NCI-H1105 treated with DMSO at 0.1 percent for 48 hours (cell line): ENCODE measurements at places on chromosomes 3 and 15.

- no peak for DNase-seq
Measured at GRCh38 chr3:53169045-53169831, 8.2 kb downstream of the PRKCD start.

- no peak for DNase-seq
Measured at GRCh38 chr3:145620486-145620885, 540.5 kb downstream of the PLOD2 start.

DNA sequence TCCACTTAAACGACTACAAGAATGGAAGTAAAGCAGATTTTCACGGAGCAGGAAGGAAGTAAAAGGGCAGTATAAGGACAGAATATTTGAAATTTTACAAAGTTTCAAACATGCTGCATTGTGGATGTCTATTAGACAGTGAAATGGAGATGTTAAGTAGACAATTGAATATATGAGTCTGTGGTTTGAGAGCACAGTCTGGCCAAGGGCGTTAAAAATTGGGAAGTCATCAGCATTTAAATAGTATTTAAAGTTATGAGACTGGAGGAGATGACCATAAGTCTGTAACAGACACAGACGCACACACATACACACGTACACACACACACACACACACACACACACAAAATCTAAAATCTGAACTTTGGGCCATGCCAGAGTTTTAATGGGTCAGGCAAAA is 935.9 kb downstream of the EPHA3 start:
- no peak for DNase-seq

- DNase-seq = no peak
Measured at GRCh38 chr3:85737846-85738245, 779.1 kb downstream of the CADM2 start.

DNA sequence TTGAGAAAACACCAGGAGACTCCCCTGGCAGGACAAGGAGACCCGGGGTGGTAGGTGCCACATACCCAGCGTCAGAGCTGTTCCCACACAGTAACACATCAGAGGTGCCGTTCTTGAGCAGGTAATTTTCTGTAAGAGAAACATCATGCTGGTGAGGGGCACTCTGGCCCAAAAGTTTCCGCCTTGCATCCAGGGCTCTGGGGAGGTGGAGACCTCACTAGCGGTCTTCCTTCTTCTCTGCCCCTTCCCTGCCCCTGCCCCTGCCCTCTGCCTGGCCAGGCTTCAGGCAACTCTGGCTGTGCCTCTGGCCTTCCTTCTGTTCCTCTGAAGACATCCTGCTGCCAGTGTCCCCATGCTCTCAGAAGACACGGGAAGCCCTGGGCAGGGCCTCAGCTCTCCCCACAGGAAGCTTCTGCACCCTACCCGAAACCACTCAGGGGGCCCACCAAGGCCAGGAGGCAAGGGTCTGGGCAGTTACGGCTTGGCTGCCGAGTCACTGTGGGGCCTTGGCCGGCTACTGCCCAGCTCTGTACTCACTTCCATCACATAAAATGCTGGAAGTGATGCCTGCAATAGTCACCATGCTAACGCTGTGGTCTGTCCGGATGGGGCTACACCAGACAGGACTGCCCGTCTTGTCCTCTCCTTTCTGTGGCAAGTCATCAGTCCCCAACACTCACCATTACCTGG is 41.3 kb downstream of the SCN5A start:
- no peak for DNase-seq

DNA sequence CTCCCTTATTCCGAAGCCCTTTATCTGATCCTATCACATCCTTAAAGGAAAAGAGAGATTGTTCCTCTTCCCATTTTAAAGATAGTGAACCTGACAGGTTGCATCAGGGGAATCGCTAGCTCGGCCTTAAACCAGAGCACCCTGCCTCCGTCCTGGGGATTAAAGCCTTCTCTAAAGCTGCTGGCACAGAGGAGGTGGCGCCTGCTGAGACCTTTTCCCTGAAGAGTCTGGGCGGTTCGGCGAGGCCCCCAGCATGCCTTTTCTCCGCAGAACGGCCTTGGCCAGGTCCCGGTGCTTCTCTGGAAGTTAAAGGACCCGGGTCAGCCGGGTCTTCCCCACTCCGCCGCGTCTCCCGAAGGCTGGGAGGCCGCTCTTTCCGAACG is 593 bp downstream of the FAM219B start:
- no peak for DNase-seq

DNA sequence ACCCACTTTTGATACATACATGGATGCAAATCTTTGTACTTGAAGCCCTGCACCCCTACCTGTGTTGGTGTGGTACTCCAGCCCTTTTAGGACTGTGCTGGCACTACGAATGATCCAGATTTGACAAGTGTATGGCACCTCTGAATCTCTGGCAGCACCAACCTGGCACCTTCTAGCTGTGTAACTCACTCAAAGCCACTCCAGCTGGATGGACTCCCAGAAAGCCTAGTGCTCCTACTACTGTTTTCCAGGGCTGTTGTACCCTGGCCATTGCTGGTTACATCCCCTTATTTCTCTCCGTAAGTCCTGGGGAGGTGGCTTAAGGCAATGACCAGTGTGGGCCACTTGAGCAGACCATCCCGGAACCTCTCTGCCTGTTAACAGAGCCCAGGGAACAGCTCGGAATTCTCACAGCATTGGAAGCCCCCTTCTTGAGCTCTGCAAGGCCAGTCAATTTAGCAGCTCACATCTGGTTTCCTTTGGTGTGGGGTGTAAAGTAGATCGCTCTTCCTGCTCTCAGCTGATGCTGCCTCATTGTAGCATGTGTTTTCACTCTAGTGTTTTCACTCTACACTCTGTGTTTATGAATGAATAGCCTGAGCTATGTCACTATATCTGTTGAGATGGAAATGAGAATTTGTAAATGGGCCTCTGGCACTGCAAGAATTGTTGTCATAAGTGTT is 12.2 kb downstream of the CALML4 start:
- DNase-seq = no peak

DNA sequence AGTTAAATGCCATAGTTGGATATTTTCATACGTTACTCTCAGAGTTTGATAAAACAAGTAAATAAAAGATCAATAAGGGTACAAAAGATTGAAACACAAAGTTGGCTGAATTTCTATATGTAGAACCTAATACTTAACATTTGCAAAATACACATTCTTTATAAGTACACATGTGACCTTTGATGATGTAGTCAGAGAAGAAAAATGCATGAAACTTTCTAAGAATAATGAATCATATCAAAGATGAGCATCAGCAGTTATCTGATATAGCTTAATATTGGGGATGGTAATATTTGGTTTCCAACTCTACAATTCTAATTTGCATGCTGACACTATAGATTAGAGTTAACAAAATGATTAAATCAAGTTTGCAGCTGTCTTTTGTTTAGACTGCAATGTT is 188.0 kb upstream of the TGFBR2 start:
- DNase-seq = no peak

GRCh38 chr15:60673918-60674558 is 195.1 kb upstream of the ICE2 start:
- peak; percentile 72 for DNase-seq

- no peak for DNase-seq
Measured at GRCh38 chr15:25092661-25093060, 137.9 kb downstream of the SNRPN start.

DNA sequence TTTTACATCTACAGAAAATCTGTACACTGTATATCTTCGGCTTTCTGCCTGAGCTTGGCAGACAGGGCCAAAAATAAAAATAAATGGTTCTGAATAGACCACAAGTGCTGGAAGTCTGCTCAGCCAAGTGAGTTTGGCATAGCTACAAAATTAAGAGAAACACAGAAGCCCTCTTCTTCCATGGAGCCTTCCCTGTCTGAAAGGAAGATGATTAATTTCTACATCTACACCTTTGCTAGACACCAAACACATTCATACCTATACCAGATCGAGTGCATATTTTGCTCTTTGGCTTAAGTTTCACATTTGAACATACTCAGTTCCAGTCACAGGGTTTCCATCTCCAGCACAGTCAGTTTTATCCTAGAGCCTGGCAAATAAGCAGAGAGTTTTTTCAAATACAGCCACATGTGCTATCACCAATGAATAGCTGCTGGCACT is 224.6 kb downstream of the GREM1 start:
- DNase-seq = no peak

GRCh38 chr3:17742102-17742879 is at the start of gene TBC1D5:
Gene TBC1D5 (minus strand): TSS chr3:17742631. CDS start chr3:17508570, 234,061 bp downstream.
- peak; percentile 92 for DNase-seq

DNA sequence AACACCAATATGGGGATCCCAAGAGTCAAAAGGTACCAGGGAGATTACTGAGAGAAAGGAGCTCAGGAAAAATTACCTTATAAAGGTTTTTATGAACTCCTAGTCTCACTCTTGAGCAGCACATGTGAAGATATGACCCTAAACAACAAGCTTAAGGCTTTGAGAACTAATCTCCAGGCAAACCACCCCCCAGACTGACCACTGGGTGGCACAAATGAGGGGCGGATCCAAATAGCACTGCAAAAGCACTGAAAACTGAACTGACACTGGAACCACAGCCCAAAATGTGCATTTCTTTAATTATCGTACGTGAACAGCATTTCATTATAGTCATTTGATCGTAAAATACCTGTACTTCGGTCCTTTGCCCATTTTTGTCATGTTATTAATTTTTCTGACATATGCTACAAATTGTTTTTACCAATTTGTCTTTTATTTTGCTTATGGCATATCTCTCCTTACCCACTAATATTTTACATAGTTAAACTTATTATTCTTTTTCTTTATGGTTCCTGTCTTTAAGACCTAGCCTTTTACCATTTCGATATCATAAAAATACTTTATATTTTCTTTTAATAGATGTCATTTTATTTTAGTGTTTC is 31.5 kb upstream of the TFDP2 start:
- DNase-seq = peak; percentile 6

DNA sequence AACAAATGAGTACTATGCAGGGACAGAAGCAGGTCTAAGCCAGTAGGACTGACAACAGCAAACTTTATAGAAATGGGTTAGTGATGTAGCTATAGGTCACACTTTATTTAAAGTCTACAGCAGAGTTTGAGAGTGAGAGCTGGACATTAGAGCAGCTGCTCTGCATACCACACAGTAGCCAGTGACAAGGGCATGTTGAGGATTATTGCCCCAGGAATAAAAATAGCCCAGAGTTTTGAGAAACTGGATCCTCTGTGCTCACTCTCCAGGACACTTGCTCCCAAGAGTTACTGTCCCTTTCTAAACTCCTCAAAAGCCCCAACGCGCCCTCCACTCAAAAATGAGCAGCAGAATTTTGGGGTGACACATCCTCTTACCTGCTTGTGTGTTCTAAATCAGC is 21.1 kb downstream of the LRTM1 start:
- DNase-seq = no peak

GRCh38 chr3:48686538-48687219 is 964 bp upstream of the NCKIPSD start:
- no peak for DNase-seq

- no peak for DNase-seq
Measured at GRCh38 chr3:124562769-124563168, 167.5 kb upstream of the UMPS start.

DNA sequence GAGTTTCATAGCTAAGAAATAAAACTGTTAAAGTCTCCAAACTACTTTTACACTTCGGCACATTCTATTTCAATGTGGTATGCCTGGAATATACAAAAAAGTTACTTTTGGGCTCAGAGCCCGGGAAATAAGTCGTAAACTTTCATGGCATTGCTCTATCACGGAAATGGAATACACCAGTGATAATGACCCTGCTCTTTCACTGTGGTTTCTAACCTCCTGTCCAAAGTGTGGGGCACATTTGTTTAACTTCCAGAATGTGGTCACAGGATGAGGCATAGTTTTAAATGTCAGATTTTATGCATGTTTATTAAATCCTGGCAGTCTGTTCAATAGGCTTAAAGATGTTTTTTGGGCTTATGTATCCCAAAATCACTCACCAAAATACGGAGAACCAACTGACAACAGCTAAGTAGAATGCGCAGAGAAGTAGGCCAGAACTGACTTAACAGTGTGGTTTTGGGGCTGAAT is 5.1 kb downstream of the CXCR6 start:
- DNase-seq = no peak

GRCh38 chr3:43768381-43768973 is 77.7 kb downstream of the ABHD5 start:
- DNase-seq = no peak

DNA sequence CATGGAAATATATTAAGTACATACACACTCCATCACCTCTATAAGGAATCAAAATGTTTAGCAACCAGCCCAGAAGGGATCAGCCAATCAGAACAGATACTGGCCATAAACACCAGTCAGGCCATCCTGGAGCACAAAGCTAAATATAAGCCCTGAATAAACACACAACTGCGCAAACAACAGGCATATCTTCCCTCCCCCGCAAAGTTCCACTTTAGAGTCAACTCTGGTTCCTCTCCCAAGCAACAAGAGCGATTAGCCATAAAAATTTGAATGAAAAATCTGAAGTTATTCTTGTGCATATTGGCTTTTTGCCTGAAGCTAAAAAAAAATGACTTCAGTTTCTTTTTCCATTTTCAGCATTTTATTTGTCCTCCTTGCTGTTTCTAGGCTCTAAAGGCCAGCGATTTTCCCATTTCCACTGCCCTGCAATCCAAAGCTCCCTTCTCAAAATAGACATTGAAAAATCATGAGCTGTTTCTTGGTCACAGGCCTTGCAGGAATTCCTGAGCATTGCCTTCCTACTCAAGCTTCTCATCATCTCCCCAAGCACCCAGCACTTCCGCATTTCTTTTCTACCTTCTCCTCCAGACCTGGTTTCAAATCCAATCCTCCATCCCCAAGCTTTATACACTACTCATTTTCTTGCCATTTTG is 247.9 kb downstream of the ZMAT3 start:
- no peak for DNase-seq

DNA sequence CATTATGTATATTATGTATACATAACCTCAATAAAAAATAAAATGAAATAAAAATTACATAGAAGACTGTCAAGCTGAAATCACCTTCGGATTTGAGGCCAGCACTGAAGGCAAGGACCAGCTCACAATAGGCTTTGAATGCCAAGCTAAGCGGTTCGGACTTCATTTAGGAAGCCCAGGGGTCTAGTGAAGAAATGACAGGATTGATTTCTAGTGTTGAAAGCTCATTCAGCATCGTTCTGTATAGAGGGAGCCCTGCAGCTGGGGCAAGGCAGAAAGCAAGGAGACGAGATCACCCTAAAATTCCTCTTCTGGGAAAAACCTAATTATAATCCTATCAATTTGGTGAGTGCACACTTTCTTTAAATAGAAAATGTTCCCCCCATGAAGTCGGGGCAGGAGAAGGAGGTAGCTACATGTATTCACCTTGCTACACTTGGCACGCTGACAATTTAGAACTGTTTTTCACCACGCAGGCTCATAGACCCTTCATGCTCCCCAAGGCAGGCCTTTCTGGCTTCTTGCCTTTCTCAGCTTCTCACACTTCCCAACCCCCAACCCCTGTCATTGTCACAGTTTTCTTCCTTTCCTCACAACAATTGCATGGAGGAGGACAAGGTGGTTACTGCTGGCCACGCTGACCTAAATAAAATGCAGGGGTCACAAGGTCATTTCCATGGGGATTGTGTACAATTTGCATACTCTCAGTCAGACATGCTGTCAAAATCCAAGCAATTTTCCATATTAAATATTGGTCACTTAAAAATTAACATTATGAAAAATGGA is 44.4 kb upstream of the SSR3 start:
- no peak for DNase-seq

GRCh38 chr3:180700941-180701340 is 21.7 kb upstream of the CCDC39 start:
- no peak for DNase-seq
